ENCODE measurements at places on chromosomes 16 and 17.
A peak's percentile ranks its signal among the peaks of the same experiment; 100 is the strongest.

GRCh38 chr16:2948807-2949704, 15.0 kb upstream of the KREMEN2 start:
- no peak for DNase-seq

DNA sequence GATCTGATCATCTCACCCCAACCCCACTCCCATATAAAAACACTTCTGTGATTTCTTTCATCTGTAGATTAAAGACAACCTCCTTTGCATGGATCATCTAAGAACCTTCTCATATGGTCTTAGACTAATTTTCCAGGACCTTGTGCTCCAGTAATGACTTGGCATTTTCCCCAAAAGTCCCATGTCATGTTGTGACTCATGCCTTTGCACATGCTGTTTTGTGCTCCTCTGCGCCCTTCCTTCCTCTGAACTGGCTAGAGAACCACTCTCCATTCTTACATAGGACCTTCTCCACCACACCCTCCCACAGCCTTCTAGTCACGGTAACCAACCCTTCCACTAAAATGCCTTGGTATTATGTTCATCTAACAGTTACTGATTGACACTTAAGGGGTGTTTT, 99.5 kb upstream of the AXIN2 start:
- DNase-seq: no peak

- no peak for DNase-seq
These were observed 161.5 kb downstream of the CDH13 start for GRCh38 chr16:82788225-82788624.

DNA sequence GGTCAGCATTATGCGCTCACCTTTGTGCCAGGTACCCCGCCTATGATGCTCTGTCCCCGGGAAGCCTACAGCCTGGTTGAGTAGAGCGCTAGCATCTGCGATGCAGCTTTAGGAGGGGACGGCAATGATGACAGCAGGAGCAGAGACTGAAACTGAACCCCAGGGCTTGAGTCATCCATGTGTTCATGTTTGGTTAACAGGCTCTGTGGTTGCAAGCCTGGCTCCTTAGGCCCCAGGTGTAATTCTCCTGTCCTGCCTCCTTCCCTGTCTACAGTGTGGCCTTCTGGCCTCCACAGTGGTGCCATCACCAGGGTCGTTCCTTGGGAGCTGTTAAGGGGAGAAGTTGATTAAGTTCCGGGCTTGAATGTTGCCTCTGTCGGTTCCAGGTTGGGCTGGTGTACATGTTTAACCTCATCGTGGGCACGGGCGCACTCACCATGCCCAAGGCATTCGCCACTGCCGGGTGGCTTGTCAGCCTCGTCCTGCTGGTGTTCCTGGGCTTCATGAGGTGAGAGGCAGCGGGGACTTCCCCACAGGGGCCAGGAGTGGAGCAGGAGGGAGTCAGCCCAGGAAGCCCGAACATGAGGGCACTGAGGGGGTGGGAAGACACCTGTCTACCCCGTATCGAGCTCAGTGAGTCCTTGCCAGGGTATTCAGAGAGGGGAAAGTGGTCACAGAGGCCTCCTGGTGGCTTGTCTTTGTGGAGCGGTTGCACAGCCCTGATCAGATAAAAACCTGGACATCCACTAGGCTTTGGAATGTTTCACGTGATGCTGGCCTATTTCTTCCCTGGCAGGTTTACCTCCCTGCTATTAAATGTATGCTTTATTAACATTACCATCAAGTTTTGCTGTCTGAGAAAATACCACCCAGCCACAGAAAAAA, 9.2 kb upstream of the NAT9 start:
- DNase-seq: no peak

DNA sequence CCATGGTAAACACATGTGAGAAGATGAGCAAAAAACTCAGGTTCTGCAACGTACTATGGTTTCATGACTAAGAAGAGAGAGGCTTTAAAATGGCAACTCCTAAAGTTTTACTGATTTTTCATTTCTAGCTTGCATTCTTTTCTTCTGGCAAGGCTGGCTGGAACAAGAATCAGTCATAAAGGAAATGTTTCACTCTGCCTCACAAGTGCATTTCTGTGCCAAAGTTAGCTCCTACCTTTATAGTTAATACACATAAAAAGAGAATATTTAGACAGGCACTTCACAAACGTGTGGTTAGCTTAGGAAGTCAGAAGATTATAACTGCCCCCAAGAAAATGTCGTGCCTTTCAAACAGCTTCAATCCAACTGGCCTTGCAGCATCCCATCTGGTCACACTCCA, 417.1 kb upstream of the CDH11 start:
- no peak for DNase-seq

GRCh38 chr16:85345129-85345639, 232.9 kb upstream of the CIBAR2 start:
- DNase-seq: no peak

- DNase-seq: peak; percentile 7
These were observed 106.3 kb downstream of the PRKCB start for GRCh38 chr16:23941963-23942564.

DNA sequence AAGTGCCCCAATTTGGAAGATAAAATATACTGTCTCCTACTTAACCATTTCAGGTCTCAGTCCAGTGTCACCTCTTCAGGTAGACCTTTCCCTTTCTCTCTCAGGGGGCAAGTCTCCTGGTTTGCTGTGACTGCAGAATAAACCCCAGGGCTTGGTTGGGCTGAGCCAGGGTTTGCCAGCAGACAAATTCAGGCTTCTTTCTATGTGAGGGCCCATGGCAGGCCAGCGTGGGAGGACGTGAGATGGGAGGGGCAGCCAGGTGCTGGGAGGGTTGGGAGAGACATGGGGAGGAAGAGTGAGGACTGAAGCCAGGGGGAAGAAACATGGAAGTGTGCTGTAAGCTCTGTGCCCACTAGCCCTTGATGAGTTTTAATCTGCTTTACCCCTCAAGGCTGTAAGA, 163.2 kb downstream of the SPECC1 start:
- DNase-seq: no peak

- no peak for DNase-seq
These were observed 133.2 kb upstream of the SOX9 start for GRCh38 chr17:71987634-71988033.

- DNase-seq: no peak
These were observed 68.3 kb upstream of the TANC2 start for GRCh38 chr17:62897706-62898105.

DNA sequence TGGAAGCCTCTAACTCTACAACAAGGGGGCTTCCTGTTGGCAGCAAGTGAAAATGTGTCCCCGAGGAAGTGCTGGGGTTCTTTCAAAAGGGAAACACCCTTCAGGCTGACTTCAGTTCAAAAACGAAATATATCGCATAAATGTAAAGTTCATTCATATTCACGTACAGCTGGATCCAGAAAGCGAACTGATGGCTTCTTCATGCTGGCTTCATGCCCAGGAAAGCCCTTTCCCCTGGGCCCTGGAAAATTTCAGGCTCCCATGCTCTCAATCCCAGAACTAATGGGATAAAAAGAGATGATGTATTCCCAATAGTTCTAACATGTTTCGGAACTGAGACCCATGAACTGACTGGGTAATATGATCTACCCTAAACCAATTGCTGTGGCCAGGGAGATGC, 104.7 kb upstream of the CDH13 start:
- no peak for DNase-seq

- DNase-seq: no peak
These were observed 9.1 kb downstream of the TP53I13 start for GRCh38 chr17:29577385-29578211.

DNA sequence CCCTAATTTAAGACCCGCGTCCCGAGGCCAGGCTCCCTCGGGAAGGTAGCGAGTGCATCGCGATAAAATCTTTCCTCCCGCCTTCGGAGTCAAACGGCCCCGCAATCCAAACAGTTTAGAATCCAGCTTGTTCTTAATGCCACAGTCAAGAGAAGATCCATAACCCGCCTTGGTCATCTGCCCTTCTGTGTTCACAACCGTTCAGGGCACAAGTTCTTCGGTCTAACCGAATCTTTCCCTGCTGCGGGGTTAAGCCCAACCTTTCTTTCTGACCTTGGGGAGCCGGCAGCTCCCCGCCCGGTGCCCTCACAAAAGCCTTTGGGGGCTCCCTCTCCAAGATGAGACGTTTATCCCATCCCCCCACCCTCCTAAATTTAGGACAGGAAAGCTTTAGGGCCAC, 30.3 kb downstream of the CPSF4L start:
- DNase-seq: no peak

- no peak for DNase-seq
These were observed 27.9 kb downstream of the CDH11 start for GRCh38 chr16:65094009-65094408.

- no peak for DNase-seq
These were observed 558.9 kb upstream of the HSBP1 start for GRCh38 chr16:83248735-83249463.

DNA sequence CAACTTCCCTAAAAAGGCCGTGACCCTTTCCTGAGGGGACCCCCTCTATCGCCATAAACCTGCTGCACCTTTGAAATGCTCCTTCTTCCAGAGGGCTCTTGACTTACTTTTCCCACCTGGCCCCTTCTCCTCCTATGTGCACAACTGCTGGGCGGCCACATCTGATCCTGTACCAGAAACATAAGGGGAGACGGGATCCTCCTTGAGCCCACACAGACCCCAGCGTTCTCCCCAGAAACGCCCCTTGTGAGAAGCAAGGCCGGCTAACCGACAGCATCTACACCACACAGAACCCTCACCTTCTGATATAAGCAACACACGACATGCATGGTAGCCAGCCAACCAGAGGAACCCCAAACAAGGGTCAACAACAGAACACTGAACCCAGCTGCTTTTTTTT, 14.2 kb upstream of the MNT start:
- DNase-seq: no peak

DNA sequence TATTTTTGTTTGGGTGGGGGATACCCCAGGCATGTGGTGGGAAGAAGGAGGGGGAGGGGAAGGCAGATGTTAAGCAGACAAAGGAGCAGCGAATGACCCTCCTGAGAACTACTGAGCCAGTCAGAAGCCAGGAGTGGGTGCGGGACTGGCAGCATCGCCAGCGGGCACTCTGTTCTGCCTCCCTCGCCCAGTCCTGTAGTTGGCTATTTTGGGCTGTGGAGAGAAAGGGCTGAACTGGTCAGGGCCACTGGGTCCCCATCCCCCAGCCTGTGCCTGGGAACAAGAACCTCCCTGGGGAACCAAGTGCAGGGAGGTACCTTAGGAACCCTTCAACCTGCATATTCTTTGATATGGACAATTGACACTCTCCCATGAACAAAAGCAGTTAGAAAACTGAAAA, 6.4 kb downstream of the LRRC3C start:
- no peak for DNase-seq

- DNase-seq: no peak
These were observed 21.0 kb downstream of the TSPOAP1 start for GRCh38 chr17:58307468-58308172.

- no peak for DNase-seq
These were observed 49.0 kb downstream of the RBFOX1 start for GRCh38 chr16:7381671-7382070.

DNA sequence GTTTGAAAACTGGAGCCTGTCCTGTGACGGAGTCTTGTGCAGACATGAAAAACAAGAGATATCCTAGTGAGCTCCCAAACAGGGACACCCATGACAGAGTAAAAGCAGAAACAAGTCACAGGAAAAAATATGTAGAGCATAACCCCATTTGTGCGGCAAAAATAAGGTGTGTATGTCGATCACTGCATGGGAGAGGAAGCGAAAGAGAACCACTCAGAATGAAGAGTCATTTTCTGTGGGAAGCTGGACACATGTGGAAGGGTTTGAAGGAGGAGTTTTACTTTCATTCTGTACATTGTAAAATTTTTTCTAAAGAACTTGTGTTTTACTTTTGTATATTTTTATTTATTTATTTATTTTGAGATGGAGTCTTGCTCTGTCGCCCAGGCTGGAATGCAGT, 72.1 kb downstream of the JPH3 start:
- no peak for DNase-seq

GRCh38 chr17:81323411-81323868, 28.3 kb upstream of the SLC38A10 start:
- no peak for DNase-seq

DNA sequence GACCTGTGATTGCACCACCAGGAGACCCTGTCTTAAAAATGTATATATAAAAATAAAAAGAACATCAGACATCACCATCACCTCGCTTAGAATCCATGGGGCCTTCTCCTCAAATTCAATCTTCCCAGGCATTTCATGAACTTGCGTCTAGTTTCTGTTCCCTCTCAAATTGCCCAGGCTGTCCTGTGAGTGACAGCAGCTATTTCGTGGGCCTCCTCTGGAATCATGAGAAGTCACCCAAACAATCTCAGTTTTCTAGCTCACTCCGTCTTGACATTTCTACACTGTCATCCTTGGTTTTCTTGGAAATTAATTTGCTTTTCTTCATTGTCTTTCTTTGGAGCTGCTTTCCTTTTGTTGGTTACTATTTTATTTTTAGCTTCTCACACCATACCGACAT, 7.3 kb downstream of the SLC52A1 start:
- no peak for DNase-seq

- no peak for DNase-seq
These were observed 14.5 kb upstream of the BRIP1 start for GRCh38 chr17:61877837-61878236.

DNA sequence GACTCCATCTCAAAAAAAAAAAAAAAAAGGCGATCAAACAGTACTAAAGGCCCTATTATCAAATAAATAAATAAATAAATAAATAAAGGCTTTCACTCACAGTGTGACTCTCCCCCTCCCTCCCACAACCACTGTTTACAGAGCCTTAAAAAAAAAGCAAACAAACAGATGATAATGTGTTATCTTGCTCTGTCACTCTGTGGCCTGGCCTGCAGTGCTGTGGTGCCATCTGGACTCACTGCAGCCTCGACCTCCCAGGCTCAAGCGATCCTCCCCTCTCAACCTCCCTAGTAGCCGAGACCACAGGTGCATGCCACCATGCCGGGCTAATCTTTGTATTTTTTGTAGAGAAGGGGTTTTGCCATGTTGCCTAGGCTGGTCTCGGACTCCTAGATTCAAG, 8.1 kb upstream of the NAGLU start:
- no peak for DNase-seq

DNA sequence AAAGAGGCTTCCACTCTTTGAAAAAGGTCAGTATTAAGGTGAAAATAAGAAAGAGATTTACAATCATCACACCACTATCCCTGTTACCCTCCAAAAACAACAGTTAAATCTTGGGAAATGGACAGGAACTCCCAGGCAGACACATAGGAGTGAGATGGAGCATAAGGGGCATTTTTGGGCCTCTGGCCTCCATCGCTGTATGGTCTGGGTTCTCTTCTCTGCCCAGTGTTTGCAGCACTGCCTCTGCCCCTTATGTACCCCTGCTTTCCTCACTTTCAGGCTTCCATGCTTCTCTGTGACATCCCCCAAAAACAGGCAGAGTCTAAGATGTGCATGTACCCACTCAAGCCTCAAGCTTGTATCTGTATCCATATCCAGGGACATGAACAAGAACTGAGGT, 630 bp upstream of the HOXB2 start:
- no peak for DNase-seq

GRCh38 chr17:12406623-12407215, 259.0 kb upstream of the MYOCD start:
- DNase-seq: no peak

- no peak for DNase-seq
These were observed 106.3 kb upstream of the ZNF267 start for GRCh38 chr16:31767267-31767666.

Data from coronary artery (tissue), 2 donors.